ENCODE measurements at places on chromosomes 11 and 22.
A peak's percentile ranks its signal among the peaks of the same experiment; 100 is the strongest.

GRCh38 chr22:36356708-36357624 is 30.8 kb downstream of the MYH9 start:
- DNase-seq: no peak

GRCh38 chr11:27648840-27649239 is 51.4 kb downstream of the BDNF start:
- no peak for DNase-seq

- DNase-seq: no peak
These were observed 152.9 kb downstream of the SNX19 start for GRCh38 chr11:130763087-130763980.

DNA sequence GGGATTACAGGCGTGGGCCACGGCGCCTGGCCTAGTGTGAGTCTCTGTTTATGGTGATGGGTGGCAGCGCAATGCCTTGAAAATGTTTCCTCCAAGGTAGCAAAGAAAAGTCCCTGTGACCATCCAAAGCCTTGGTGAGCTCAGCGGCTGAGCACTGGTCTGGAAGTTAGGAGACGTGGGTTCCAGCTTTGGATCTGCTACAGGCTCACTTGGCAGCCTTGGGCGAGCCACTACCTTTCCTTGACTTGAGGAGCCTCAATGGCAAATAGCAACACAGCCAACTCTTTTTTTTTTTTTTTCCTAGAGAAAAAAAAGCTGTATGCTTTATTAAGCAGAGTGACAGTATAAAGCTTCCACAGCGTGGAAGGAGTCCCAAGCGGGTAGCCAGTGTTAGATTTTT is 61.3 kb upstream of the RASD2 start:
- no peak for DNase-seq

GRCh38 chr11:68776442-68777235 is 25.3 kb upstream of the TESMIN start:
- DNase-seq: no peak

- DNase-seq: no peak
These were observed 20.8 kb downstream of the BBOX1 start for GRCh38 chr11:27061461-27061821.

DNA sequence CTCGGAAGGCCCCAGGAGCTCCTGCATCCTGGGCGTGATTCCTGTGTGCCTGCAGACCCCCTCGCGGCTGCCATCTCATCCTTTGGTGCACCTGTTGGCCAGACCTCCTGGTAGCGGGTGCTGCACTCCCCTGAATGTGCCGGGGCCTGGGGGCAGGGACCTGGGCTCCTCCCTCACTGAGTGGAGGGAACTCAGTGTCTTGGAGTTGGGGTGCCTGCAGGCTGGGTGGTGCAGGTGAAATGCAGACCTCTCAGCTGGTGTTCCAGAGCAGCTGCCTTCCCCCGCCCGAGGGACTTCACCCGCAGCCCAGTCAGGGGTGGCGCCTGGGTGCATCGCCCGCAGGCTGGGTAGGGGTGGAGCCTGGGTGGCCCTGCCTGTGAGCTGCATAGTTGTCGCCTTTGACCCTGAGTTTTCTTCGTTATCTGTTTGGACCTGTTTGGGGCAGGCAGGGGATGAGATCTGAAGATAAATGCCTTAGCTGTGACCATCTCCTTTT is 31.4 kb downstream of the LRP5 start:
- no peak for DNase-seq

- DNase-seq: no peak
These were observed 167.8 kb downstream of the C11orf91 start for GRCh38 chr11:33532720-33533385.

- DNase-seq: no peak
These were observed 4.9 kb downstream of the TPBGL start for GRCh38 chr11:75245356-75246005.

DNA sequence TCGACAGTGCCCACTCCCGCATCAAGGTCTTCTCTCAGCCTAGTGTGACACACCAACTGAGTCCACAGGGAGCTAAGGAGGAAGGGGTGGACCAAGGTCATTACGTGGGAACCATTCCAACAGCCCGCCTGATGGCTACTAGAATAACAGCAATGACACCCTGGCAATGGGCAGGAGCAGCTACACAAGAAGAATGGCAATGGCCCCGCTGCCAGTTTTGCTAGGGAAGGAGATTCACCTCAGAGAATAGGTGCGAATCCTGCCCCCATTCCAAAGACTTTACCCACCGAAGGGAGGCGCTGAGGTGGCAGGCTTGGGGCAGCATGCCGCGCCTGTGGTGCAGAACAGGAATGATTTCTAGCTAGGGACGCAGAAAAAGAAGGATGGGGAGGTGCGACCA is 9.1 kb downstream of the WT1 start:
- DNase-seq: no peak

- DNase-seq: no peak
These were observed 446.9 kb upstream of the B3GAT1 start for GRCh38 chr11:134858783-134859480.

- no peak for DNase-seq
These were observed 64.2 kb downstream of the RASSF10 start for GRCh38 chr11:13073119-13073981.

GRCh38 chr11:43462359-43462758 is 103.6 kb downstream of the TTC17 start:
- no peak for DNase-seq

DNA sequence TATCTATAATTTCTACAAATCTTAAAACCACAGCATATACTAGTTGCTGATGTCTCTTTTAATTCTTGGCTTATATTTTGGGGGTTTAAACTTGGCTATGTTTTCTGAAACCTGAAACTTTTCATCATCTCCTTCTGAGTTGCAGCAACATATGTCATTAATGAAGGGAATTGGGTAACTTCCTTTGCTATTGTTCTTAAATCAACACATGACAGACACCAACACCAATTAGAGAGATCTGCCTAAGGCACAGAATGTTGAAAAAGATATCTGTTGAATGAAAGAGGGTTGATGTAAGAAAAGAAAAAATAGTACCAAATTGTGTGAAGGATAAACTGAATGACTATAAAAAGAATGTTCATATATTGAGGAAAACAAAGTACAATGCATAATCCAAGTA is 10.3 kb upstream of the GAS2 start:
- DNase-seq: no peak

DNA sequence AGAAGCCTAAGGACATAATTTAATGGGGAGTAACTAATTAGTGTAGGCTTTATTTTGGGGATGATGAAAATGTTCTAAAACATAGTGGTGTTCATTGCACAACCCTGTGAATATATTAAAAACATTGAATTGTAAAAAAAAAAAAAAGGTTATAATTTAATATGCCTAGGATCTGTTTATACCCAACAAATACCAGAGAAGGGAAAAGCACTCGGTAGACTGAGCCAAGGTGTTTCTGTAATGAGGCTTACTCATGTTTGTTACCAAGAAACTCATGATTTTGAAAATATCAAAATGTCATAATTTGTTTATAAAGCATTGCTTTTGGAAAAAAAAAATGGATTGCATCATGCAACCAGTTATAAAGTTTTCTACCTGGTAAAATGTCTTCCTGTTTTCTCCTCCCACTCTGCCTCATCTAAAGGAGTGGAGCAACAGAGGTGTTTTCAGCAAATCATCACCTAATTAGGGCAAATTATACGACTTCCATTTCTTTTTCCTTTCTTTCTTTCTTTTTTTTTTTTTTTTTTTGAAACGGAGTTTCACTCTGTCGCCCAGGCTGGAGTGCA is 14.2 kb upstream of the EIF3M start:
- no peak for DNase-seq

DNA sequence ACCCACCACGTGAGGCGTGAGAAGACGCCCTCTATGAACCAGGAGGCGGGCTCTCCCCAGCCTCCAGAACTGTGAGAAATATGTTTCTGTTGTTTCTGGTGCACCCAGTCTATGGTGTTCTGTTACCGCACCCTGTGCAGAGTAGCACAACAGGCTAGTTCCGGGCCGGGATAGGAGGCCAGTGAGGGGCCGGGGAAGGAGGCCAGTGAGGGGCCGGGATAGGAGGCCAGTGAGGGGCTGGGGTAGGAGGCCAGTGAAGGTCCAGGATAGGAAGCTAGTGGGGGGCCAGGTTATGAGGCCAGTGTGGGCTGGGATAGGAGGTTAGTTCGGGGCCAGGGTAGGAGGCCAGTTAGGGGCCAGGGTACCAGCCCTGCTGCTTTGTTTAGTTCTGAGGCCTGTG is 204.6 kb downstream of the BARX2 start:
- no peak for DNase-seq

DNA sequence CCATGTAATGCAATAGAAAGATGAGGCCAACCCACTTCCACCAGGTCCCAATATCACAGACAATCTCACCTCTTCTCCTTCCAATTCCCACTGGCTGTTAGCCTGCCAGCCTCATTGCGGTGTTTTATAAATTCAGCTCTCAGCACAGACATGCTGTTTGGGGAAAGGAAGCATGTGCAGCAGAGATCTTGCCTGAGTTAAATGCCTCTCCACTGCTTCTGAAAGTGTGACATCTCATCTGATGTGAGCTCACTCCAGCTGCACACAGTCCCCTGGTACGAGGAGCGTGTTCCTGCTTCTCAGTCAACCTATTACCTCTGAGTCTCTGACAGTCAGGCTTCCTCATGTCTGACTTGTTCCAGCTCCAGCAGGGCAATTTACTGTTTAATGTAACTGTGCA is 122.7 kb upstream of the GUCY1A2 start:
- no peak for DNase-seq

DNA sequence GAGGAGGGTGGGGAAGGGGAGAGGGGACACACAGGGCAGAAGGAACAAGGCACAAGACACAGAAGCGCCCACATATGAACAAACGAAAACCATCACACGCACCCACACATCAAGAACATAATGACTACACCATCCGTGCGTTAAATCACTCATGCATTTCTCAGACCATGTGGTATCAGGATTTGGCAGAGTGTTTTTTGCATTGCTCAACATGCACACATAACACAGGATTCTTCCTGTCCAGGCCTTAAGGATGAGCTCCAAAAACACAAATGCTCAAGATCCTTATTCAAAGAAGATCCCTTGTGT is 309.5 kb downstream of the CADM1 start:
- DNase-seq: no peak

GRCh38 chr11:72808331-72808798 is 5.8 kb upstream of the ATG16L2 start:
- no peak for DNase-seq

- DNase-seq: no peak
These were observed 87.6 kb upstream of the SEPTIN5 start for GRCh38 chr22:19626666-19627065.

DNA sequence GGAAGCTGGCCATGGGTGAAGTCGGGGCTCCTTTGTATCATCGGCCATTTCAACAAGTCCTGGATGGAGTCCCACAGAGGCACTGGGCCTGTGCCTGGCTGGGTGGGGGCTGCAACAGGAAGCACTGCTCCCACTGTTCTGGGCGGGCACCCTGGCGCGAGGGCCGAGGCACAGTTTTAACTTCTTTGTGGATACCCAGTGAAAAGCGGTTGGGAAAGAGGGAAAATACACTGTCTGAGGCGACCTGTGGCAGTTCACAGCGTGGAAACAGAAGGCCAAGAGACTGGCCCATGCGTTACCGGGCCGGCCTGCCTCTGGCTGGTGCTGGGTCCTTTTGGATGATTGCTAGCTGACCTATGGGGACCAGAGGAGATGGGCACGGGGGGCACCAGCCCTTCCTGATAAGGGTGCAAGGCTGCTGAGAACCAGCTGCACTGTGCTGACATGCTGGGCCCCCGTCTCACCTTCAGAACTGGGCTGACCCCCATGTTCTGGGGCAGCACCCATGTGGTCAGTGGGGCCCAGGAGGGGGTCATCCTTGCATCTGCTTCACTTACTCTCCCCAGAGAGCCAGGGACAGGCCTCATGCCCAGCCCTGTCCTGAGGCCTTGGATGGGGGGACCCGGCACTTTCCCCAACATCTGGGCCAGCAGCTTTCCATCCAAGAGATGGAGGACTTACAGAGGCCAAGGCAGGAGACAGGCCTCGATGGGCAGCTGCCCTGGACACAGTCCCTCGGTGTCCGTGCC is 4.2 kb downstream of the OVOL1 start:
- no peak for DNase-seq

- no peak for DNase-seq
These were observed 800.9 kb upstream of the CHORDC1 start for GRCh38 chr11:91023731-91024130.

GRCh38 chr22:47199261-47199978 is 437.0 kb downstream of the TBC1D22A start:
- DNase-seq: no peak

DNA sequence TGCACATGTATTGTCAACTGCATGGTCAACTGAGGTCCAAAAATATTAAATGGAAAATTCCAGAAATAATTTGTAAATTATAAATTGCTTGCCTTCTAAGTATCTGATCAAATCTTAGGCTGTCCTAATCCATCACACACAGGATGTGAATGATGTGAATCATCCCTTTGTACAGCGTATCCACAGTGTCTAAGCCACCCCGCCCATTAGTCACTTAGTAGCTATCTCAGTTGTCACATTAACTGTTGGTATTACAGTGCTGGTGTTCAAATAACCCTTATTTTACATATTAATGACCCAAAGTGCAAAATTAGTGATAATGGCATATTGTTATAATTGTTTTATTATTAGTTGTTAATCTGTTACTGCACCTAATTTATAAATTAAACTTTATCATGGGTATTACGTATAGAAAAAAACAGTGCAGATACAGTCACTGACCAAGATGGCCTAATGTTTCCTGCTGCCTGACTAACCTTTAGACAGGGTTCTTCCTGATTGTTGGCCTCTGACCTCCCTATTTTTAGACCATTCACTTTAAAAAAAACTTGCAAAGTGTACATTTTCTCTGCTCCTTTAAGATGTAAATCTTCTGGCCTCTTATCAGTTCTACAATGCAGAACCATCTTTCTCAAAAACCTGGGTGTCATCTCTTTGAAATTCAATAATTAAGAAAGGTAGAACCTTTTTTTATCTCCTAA is 2.9 kb upstream of the SVIP start:
- DNase-seq: no peak

DNA sequence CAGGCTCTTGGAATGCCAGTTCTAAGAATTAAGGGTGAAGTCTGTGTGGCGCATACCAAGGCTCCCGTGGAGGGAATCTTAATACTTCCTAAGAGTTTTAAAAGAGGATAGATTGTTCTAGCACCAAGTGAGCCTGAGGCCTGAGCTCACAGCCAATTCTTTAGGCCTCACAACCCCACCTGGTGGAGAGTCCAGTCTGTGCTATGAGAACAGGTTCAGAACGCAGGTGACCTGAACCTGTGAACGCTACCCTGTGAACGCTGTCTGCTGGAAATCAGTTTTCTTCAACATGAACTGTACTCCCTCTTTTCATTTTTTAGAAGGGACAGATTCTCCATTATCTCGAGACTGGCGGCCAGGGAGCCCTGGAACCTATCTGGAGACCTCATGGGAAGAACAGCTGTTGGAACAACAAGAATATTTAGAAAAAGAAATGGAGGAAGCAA is 43.2 kb upstream of the DLAT start:
- DNase-seq: peak; percentile 33

- DNase-seq: no peak
These were observed at the start of gene POU2F3 for GRCh38 chr11:120239713-120240640. POU2F3 (plus strand) TSS chr11:120240140; CDS start chr11:120240344, 204 bp downstream.

GRCh38 chr11:45264839-45265515 is 21.2 kb downstream of the SYT13 start:
- DNase-seq: no peak

DNA sequence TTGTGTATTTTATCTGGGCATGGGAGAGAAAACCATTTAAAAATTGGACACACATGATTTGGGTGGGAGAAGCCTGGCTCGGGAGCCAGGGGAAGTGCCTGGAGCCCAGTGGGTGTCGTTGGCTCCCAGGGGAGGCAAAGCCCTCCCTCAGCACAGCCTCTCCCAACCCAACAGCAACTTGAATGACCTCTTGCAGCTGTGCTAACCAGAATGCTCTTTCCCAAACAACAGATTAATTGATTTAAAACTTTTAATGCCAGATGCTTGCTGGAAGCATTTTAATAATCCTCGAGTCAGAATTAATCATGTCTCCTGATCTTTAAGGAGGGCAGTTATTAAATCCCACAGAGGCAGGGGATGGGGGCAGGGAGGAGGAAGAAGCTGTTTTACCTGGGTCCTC is 401.6 kb downstream of the BUD13 start:
- no peak for DNase-seq

Data from activated T-cell treated with anti-CD3 and anti-CD28 coated beads for 24 hours (primary cell).